Forelimb muscle (tissue), 1 donor: ENCODE measurements at places on chromosomes 5 and 9.

DNA sequence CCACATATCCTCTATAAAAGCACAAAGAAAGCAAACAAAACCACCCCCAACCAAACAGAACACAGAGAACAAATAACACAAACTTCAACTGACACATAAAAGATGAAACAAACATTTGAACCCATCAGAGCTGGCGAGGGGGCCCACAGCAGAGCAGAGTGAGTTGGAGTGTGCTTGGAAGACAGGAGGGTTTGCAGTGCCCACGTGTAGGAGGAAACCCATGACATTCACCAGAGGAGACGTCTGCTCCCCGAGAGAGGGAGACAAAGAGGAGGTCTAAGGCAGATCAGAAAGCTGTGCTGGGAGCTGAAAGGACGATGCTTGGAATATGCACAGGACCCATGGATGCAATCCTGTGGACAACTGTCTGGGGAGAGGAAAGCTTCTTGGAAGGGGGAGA is 27.0 kb downstream of the MRPL36 start:
- no peak for DNase-seq

GRCh38 chr5:146527785-146528184 is 11.8 kb upstream of the GPR151 start:
- DNase-seq: no peak

GRCh38 chr5:491119-491855 is 33.0 kb downstream of the SLC9A3 start:
- no peak for DNase-seq

GRCh38 chr5:21209409-21209808 is 1221.4 kb upstream of the CDH18 start:
- no peak for DNase-seq

DNA sequence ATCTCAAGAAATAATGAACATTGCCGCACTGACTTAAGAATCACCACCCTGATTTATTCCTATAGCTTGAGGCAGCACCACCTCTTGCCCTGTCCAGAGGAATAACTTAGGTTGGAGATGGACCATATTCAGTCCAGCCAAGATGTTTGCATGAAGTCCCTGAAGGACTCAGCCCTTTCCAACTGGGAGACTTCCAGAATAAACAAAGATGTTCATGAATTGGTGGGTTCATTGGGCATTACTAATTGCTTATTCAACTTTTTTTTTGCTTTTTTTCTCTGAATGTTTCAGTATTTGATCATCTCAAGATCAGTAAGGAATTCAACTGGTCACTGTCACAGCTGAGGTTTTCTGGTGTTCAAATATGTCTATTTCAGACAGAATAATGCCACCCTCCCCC is 470.6 kb downstream of the CCDC171 start:
- DNase-seq: no peak
